ENCODE measurements at places on chromosomes 5 and 9.

DNA sequence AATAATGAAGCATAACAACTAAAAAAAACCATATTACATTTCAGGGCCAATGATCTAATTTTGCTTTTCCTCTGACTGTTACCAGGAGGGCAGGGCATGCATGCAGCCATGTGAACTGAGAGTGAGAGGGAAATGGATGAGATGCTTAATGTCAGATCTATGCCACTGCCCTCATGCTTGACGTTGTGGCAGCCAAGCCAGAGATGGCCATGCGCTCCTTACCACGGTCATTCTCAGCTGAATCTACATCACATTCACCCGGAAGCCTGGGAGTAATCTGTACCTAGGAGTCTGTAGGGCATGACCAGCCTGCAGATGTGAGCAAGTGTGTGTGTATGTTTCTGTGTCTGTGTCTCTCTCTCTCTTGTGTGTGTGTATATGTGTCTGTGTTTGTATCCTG lies 183.7 kb downstream of the KDM4C start:
- DNase-seq = no peak

DNA sequence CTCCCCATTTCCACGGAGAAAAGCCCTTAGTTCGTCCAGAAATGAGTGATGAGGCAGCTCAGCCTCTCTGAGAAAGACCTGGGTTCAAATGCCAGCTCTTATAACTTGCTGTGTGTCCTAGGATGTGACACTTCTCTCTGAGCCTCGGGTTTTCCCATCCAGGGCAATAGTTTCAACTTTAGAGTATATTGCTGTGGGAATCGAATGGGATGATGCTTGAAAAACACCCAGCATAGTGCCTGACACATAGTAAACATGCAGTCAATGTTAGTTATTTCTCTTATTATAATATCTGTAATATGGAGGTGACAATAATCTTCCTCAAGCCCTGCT lies 430 bp upstream of the MAPKAP1 start:
- no peak for DNase-seq

- DNase-seq = no peak
Observed at GRCh38 chr9:114914139-114914538, 16.3 kb downstream of the TNFSF8 start.

DNA sequence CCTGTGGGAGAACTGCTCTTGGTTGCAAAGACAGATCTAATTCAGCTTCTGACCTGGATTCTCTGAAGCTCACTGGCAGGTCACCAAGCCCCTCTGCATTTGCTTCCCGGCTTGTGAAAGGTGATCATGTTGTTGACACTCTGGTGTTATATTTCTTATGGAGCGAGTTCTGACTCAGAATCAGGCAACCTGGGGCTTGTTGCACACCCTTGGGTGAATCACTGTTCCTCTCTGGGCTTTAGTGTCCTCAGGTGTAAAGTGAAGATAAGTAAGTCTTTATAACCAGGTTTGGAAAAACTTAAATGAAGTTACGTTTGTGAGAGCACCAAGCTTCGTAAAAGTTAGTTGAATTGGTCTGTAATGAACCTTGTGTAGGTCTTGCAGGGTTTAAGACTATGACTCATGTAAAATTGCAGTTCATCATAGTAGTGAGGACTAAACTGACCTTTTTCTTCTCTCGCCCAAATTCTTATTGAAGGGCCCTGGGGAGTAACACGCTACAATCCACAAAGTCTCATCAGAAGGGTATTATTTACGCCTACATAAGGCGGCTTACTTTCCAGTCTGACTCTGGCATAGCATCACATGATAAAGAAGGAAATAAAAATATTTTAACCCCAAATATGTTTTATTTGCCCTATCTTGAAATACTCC lies 218.6 kb downstream of the TMEM38B start:
- DNase-seq = no peak

DNA sequence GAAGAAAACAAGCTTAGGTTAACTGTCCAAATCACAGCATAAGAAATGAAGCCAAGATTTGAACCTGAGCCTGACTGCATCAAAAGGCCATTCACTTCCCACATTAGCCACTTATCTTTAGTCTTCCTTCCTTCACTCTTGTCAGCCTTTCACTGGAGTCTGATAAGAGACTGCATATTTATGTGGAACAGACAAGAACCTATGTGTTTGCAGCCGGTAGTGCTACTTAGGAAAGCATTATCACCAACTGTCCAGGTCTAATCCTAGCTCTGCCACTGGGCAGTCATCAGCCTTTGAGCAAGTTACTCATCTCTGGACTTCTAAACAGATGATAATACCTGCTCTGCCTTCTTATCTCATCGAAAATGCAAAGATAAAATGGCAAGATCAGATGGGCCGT lies 12.1 kb upstream of the ATP6V0E1 start:
- no peak for DNase-seq

DNA sequence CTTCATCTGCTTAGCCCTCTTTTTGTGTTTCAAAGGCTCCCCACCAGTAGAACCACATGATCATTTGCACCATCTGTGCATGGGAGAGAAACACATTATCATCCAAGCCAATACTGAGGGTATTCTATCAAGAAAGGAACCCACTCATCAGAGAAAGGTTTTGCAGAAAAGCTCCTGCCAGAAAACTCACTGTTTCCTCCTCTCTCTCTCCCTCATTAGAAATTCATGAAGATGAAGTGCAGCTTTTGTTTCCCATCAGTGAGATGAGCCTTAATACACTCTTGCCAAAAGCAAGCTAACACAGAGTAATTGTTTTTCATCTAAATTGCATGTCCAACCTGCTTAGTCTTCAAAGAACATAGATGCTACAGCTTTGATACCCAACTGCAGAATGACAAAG lies 142.4 kb upstream of the GRAMD2B start:
- no peak for DNase-seq

- DNase-seq = no peak
Observed at GRCh38 chr5:149545327-149545726, 5.9 kb downstream of the CSNK1A1 start.

- DNase-seq = no peak
Observed at GRCh38 chr5:175202463-175203068, 241.4 kb downstream of the DRD1 start.

GRCh38 chr9:132243156-132244074 lies 81.6 kb downstream of the NTNG2 start:
- DNase-seq = no peak

- no peak for DNase-seq
Observed at GRCh38 chr5:23629396-23629795, 122.0 kb downstream of the PRDM9 start.

DNA sequence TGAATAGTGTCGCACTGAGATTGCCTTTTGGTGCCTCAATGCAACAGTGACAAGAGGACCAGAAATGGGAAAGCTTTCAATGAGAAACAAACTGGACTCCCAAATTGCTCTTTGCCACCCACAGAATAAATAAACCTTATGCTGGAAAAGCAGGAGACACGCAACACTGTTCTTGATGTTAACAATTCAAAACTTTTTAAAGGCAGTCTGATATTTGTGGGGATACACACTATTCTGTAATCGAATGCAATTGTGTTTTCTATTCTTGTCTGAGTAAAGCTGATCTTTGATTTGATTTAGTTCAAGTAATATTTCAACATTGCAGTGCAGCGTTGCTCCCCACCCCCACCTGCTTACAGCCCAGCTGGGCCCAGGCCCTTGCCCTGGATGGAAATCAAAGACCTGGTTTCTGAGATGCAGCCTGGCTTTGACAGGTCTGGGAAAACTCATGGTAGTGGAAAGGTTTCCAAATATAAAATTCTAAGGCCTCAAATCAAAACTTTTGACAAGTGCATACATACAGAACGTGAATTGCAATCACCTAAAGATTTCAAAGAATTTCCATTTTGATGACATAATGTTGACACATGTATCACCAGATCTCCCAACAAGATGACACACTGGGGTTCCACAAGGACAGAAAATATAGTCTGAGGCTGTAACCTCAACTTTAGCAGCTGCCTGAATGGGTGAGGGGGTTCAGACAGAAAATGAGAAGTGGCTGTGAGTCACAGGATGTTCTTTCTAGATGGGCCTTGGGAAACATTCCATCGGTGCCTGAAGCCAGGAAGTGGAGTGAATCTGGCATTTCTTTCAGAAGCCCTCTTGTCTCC lies 55.1 kb downstream of the ABCA1 start:
- DNase-seq = no peak

DNA sequence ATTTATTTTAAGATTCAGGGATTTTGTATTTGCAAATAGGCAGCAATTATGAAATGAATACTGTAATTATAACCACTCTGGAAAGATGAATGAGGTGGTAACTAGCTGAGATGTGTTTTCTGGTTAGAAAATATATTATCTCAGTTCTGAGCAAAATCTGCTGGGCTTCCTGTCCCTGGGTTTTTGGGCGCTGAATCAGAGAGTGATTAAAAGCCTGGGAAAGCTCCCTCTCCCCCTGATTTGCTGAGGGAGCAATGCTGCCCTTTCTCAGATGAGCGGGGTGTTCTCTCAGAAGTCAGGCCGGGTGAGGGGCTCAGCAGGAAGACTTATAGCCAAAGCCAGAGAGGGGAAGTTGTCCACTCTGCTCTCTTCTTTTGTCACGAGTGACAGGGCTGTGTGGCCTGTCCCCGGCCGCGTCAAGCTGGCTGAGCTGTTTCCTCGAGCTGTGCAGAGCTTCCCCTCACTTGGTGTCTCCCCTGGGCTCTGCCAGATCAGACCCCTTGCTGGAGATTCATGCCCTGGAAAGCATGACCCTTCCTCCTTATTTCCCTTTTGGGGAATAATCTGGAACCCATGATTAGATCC lies 39.8 kb upstream of the PITX1 start:
- DNase-seq = no peak

- no peak for DNase-seq
Observed at GRCh38 chr9:4581035-4581760, 80.9 kb upstream of the PLPP6 start.

GRCh38 chr5:5014586-5015235 lies 125.4 kb upstream of the ADAMTS16 start:
- DNase-seq = no peak

- DNase-seq = no peak
Observed at GRCh38 chr9:22124263-22125011, 115.3 kb upstream of the CDKN2B start.

DNA sequence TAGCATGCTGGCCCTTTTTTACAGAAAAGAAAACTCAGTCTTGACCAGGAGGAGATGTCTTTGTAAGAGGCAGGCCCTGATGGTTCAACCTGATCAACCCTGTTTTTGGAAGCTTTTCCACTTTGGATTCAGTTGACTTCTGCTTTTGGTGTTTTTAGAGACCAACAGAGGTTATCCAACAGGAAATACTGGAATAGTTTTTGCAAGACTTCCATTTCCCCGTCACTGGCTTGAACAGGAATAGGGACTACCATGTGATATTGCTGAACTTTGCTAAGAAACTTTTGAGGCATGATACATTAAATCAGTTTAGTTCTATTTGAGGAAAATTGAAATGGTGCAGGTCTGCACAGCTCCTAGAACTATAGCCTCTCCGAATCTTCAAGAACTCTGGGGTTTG lies 17.1 kb upstream of the DAB2 start:
- no peak for DNase-seq

GRCh38 chr9:5492965-5493678 lies 17.2 kb upstream of the PDCD1LG2 start:
- no peak for DNase-seq

- no peak for DNase-seq
Observed at GRCh38 chr9:91359734-91360470, 1.8 kb downstream of the AUH start.

DNA sequence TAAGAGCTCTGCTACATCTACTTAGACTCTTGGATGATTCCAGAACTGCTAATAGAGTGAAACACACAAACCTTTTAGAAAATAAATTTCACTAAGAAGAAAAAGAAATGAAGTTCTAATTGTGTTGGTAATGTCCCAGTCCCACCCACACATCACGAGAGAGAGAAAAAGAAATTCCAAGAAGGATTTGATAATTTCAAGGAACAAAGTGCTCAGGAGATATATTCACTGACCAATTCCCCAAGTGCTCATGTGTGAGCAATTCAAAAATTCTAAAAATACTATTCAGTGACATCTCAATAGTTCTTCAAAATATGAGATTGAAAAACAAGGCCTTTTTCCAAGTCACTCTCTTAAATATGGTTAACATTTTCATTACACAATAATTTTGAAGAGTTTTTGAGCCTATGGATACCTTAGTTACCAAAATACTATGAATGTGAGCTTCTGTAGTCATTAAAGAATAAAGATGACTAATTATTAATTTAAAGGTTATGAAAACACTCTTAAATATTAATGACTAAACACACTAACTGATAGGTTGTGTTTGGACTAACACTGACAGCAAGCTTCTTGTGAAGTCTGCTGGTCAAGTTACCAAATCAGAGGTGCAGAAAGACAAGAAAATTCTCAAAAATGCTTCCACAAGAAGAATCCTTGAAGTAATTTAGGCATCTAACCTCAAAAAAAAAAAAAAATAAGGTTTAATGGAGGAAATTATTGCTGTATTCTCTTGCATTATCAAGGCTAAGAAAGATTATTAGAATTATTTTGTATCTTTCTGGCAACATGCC lies 245.3 kb downstream of the PDE4D start:
- DNase-seq = no peak

GRCh38 chr9:94929369-94929756 lies 202.9 kb downstream of the AOPEP start:
- no peak for DNase-seq

GRCh38 chr5:53487436-53487835 lies 7.0 kb downstream of the FST start:
- no peak for DNase-seq

- no peak for DNase-seq
Observed at GRCh38 chr5:67203701-67204074, 7.1 kb upstream of the CD180 start.

- no peak for DNase-seq
Observed at GRCh38 chr9:117445631-117446030, 30.8 kb upstream of the ASTN2 start.

GRCh38 chr5:128469912-128470311 lies 68.1 kb downstream of the FBN2 start:
- DNase-seq = no peak

- no peak for DNase-seq
Observed at GRCh38 chr5:121053055-121053985, 589.2 kb downstream of the PRR16 start.

DNA sequence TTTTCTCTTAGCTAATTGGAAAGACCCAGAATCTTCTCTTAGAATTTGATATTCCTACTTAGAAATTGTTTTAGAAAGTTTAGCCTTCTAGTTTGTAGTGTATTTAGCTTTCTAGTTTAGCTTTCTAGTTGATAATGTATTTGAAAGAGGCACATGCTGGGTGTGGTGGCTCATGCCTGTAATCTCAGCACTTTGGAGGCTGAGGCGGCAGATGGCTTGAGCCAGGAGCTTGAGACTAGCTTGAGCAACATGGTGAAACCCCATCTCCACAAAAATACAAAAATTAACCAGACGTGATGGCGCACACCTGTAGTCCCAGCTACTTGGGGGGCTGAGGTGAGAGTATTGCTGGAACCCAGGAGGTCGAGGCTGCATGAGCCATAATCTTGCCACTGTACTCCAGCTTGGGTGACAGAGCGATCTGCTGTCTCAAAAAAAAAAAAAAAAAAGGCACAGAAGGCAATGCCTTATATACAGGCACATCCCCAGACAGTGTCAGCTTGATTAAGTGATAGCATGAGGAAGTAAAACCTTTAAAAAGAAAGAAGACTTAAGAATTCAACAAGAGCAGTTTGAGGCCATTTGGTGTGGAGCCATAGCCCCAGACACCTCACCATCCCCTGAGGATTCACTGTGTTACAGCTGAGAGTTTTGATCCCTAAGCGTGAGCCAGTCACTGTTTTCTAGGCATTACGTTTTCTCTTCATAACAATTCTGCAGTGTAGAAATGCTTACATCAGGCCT lies 34.6 kb downstream of the ZSWIM6 start:
- DNase-seq = no peak

- DNase-seq = no peak
Observed at GRCh38 chr5:27402828-27403227, 364.4 kb upstream of the CDH9 start.

- DNase-seq = no peak
Observed at GRCh38 chr5:76685704-76686103, 30.2 kb upstream of the F2R start.

GRCh38 chr5:77850536-77851175 lies 74.5 kb upstream of the TBCA start:
- DNase-seq = no peak

Measured in stimulated activated CD8-positive, alpha-beta memory T cell treated with anti-CD3 and anti-CD28 coated beads, Interleukin-7, amount 100 ng/mL, for 1 hour (primary cell).